ENCODE measurements at places on chromosomes 6 and 20.

GRCh38 chr6:151141685-151142084 is 98.1 kb upstream of the AKAP12 start:
- DNase-seq: no peak

- DNase-seq: no peak
These were observed 2.6 kb upstream of the MRGBP start for GRCh38 chr20:62793757-62794006.

DNA sequence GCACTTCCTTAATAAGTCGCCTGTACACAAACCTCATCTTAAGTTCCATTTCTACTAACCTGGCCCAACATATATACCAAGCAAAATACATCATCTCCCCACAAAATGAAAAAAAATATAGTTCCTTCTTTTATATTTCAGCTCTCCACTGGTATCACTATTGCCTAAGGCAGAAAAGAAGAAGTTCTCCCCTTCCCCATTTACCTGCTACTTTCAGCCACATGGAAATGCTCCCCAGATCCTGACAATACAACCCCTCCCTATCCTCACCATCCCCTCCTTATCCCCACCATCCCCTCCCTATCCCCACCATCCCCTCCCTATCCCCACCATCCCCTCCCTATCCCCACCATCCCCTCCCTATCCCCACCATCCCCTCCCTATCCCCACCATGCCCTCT is 175.7 kb downstream of the LINC00237 start:
- DNase-seq: no peak

- no peak for DNase-seq
These were observed 165.4 kb upstream of the CHD6 start for GRCh38 chr20:41783423-41784208.

DNA sequence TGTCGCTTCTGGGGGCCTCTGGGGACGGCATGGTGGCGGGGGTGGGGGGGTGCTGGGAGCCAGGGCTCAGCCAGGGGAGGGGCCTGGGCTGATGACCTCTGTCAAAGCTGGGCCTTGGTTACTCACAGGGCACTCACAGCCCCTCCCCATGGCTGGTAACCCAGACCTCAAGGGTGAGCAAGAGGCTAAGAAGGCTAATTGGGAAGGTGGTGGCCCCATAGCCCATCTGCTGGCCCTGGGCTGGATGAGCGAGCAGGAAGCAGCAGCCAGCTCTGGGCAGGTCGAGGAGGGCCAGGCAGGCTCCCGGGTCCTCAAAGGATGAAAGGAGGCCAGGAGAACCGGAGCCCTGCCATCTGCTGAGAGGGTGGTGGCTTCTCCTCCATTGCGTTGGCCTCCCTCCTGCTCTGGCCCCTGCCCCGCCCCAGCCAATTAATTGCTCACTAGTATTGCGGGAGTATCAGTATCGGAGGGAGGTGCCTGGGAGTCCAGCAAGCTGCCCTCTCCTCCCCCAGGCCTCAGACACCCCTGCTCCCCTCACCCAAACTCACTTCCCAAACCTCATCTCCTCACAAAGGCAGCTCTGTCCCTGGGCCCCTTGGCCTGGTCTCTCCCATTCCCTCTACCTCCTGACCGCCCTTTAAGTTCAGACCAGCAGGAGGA is 1.0 kb upstream of the CDSN start:
- DNase-seq: no peak

- no peak for DNase-seq
These were observed 20.2 kb upstream of the RALGAPA2 start for GRCh38 chr20:20732641-20733040.

DNA sequence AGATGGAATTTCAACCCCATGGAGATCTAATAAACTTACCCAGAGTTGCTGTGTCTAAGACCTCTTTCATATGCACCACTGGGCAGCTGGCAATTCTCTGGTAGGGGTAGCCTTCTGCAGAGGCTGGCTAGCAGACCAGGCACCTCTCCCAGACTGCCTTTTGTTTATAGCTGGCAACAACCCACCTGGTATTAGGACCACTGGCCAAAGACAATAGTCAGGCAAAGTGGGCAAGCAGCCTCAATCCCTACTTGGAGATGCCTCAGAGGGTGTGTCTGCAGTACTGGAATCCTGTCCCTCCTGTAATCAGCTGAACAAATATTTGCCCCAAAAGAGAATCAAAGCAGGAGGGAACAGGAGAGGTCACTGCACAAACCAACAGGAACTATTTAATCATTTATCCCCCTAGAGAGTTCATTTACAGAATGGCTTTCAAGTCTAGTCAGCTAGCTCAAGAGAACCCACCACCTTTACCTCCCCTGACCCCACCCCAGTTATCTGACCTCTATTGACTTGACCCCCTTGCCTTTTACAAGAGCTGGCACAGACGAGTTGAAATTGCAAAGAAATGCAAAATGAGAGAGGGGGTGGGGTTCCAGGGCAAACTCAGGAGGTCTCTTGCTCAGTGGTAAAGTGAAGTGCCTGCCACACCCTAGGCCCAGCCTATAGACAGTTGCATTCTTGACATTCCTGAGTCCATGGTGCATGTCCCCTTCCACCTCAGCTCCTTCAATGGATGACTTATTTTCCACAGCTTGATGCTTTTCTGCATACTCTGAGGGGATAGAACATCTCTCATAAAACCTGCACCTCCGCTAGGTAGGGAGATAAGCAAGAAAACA is 2.8 kb downstream of the BCL2L1 start:
- no peak for DNase-seq

DNA sequence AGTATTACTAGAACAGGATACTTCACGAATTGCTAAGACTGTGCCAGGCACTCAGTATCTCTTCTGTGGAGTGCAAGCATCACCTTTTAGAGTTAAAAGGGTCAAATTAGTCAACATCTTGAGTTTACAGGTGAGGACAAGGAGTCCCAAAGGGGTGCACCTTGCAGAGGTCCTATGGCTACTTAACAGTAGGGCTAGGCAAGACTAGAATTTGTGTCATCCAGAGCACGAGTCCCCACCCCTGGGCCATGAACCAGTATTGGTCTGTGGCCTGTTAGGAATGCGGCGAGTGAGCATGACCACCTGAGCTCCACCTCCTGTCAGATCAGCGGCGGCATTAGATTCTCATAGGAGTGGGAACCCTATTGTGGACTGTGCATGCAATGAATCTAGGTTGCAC is 10.5 kb upstream of the DSTN start:
- no peak for DNase-seq

DNA sequence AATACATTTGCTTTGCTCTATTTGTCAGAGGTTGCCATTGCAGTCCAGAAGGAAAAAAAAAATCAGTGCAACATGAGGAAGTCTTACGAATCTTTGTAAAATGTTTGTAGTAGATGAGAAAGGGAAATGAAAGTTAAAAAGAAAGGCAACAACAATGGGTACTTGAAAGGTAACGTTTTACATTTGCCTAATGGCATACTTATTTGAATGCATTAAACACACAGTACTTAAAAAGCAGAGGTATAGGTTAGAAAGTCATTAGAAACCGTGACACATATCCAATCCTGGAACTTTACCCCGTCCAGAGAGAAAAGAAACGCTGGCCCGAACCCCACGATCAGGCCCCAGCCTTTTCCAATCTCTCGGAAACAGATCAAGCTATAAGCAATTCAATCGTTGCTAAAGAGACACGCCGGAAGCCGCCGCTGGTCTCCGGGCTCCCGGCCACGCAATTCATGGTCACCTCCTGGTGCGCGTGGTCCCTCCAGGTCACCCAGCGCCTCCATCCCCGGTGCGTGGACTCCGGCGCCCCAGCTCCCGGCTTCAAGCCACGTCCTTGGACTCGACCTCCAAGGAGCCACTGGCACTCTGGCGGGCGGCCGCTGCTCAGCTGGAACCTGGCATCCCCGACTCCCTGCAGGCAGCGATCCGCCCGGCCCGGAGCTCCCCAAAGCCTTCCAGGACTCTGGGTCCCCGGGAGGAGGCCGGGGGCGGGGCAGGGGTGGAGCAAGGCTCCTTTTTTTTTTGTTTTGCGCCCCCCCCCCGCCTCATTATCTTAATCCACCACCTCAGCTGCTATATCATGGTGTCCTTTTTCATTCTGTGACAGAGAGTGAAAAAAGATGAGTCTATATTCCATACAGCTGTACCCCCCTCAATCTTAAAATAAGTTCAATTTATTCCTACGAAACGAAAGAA is at the start of gene SLC18B1:
TSS of gene SLC18B1 (minus strand) at position 687 of the 918 bp plus-strand sequence. CDS start at position 506, 181 bp downstream.
- peak; percentile 37 for DNase-seq

DNA sequence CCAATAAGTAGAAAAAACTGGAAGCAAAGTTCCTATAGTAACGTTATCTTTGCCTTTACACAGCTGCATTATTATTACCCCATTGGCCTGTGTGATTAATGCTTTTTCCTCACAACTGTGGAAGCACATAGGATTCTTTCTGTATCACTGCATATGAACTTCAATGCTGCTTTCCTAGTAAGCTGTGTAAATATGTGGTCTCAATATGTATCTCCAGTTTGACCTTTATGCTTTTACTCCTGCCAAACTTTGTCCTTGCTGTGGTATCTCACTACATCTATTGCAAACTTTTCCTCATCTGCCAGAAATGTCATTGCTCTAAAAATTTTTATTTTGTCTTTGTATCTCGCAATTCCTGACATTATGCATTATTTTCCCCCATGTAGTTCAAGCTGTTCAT is 168.6 kb downstream of the ZFAND3 start:
- no peak for DNase-seq

- DNase-seq: no peak
These were observed 19.9 kb downstream of the SLC13A3 start for GRCh38 chr20:46631212-46631869.

DNA sequence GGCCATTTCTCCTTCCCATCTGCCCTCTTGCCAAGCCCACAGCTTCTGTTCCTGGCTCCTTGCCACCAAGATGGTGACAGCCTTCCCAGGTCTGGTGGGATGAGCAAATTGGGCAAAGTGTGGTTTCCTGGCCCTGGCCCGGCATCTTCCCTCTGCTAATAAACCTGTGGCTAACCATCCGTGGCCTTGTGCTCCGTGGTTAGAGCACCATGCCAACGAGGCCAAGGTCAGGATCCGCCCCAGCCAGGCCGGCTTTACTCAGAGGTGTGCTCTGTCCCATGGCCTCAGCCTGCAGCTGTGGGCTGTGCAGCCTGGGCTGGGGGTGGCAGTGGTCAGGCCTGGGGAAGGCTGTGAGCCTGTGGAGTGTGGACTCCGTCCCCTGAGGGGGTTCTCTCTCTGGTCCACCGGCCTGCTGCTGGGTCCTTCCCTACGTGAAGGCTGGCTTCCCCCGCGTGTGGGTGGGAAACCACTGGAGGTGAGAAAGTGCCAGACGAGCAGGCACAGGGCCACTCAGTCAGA is 117.4 kb downstream of the VEGFA start:
- no peak for DNase-seq

GRCh38 chr6:68013780-68014515 is 621.1 kb upstream of the ADGRB3 start:
- DNase-seq: no peak

DNA sequence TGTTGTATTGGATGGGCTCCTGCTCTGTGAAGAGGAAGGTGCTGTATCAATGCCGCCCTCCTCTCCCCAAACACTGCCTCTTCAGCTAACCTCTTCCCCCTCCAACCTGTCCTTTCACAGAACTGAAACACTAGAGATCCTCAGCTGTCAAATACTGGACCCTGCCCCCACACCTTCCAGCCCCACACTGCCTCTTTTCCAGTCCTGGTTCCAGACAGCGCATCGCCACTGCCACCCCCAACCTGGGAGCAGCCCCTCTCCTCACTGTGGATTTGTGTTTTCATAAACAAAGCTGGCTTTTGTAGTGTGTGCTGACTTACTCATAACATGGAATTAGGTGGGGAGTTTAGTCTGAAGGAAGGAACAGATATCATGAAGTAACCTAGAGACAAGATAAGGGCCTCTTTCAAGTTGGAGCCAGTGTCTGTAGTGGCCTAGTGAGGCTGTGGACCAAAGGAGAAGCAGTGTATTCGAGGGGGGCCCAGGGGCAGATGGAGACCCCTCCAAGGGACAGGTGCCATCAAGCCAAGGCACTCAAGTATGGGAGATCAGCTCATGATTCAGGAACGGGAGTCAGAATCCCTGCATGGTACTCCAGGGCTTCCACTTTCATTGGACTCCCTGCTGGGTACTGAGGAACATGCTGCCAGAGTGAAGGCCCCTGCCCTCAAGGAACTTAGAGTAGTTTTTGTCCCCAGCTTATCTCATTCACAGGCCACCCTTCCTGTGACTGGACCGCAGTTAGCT is 2.1 kb downstream of the SCUBE3 start:
- no peak for DNase-seq

DNA sequence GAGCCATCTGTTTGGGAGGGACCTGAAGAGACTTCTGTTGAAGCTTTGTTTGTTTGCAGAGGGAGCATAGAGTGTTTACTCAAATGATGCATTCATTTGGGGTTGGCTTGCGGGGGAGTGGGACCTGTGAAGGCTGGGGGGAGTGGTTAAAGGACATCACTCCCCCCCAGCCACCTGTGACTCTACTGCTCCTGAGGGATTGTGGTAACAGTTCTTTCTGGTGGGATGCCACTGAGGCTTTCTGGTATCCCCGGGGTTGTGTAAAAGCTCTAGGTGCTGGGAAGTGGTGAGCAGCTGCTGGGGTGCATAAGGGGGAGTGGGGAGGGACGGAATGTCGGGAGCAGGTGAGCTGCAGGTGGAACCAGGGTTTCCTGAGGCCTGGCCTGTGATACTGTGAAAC is 239.2 kb upstream of the QKI start:
- DNase-seq: no peak

GRCh38 chr20:48945840-48946514 is 24.5 kb downstream of the ARFGEF2 start:
- DNase-seq: no peak

DNA sequence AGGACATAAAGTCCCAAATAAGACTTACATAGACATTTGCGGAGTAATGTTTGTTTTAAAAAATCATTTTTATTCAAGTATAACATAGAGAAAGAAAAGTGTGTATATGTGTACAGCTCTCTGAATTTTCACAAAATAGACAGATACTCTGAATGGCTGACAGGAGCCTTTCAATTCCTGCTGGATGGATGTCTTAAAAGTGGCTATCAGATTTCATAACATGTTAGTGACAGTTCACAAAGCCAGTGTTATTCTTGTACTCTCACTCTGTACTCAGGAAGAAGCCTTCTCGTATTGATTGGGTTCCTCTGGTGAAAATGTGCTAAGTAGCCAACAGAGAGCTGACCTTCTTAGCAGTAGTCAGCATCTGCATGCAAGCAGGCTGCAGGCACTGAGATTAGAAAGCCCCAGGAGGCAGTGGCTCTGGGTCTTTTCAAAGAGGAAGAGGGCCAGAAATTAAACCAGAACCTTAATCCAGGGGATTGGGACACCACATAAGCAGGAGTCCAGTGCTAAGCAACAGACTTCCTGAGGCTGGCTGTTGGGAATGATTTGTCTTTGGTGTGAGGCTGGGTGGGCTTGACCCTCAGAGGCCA is 19.7 kb downstream of the SLC17A4 start:
- no peak for DNase-seq
